ENCODE measurements at places on chromosomes 5 and 9. TPM values are rescaled to one million over a fixed set of nuclear protein-coding genes. Genes with fewer than 3 reads are reported as not detected.

DNA sequence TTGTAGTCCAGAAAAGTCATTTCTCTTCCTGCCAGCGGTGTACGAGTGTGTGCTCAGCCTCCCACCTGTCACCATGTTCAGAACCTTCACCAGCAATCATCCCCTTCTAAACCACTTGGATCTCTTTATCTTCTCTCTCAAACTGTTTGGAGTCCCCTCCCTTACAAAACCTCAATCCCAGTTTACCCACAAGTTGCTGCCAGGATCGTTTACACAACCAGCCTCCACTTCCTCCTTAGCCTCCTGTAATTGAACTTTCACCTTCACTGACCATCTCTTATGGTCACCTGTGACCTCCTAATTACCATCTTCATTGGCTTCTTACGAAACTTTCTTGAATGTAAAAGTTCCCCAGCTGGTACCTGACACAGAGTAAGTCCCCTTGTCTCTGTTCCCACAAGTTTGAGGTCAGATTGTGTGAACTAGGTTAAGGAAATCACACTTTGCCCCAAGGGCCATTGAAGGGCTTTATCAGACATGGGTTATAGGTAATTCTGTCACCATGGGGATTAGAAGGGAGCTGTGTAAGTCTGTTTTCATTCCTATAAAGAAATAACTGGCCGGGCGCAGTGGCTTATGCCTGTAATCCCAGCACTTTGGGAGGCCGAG lies 20.0 kb downstream of the RNF44 start:
- DNase-seq, result no peak

- no peak for DNase-seq
Observed at GRCh38 chr5:133086366-133086875, 34.6 kb downstream of the HSPA4 start.

DNA sequence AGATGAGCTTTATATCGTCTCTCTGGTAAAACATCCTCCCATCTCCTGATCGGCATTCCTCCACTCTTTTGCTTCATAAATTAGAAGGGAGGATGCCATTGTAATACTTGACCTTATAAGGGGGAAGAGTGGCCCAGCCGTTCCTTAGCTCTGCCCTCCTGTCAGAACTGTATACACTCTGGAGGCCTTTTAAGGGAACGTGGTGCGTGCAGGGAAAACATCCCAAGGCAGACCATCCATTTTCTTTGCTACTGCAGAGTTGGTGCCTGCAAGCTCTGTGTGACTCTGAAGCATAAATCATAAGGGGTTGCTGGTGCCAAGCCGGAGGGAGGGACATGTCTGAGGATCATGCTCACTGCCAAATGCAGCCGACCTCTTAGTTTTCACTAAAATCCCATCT lies 90.4 kb downstream of the PGM5 start:
- no peak for DNase-seq

- DNase-seq, result no peak
Observed at GRCh38 chr9:23812673-23813072, 13.4 kb downstream of the ELAVL2 start.

- no peak for DNase-seq
Observed at GRCh38 chr9:133830310-133830709, 92.2 kb upstream of the SARDH start.

DNA sequence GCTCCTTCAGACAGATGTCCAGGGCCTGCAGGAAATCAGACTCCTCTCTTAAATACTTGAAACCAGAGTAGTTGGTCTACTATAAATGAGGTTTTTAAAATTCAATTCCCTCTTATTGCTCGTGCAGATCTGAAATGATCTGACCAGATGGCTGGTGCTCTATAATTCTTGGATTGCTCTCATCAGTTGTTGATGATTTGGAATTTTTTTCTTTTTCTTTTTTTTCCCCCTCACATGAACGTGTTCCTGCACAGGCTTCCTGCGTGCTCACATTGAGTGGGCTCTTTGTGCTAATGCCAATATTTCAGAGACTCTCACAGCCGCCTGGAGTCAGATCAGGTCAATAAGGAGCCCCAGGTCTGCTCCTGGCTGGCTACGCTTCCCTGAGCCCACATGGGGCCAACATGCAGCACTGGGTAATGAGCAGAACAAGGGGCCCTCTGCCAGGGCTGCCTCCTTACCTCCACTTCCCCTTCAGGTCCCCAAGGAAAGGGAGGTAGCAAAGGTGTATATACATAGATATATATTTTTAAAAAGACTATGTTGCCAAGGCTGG lies 82.0 kb downstream of the SIL1 start:
- DNase-seq, result no peak

DNA sequence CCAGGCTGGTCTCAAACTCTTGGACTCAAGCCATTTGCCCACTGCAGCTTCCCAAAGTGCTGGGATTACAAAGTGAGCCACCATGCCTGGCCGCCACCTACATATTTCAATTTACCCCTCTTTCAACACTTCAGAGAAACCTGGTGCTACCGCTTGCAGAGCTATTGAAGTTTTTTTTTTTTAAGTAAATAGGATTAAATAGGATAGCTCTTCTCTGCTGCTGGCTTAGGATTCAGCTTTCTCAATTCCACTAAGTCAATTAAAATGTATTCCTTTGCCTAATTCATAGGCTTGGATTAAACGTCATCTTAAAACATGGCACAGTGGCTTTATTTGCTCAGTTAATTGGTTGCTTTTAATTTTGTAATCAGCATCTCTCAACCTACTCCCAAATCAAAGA lies 41.0 kb downstream of the KIAA1191 start:
- no peak for DNase-seq

DNA sequence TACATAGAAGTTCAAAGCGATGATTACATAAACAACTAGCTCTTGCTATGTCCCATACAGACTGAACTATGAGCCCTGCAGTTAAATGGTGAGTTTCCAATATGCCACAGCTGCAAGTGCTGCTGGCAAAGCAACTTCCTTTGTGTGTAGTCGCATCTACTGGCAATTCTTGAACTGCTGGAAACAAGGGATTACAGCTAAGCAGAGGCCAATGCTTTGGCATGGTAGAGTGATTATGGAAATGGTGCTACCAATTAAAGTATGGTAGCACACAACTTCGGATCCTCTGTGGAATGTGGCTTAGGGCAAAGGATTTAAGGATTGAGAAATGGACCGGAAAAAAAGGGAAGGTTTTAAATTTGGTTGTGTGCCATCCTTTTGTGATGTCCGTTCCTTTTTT lies 856.6 kb downstream of the MAT2B start:
- DNase-seq, result no peak

- DNase-seq, result no peak
Observed at GRCh38 chr5:125486634-125487033, 740.2 kb upstream of the ZNF608 start.

DNA sequence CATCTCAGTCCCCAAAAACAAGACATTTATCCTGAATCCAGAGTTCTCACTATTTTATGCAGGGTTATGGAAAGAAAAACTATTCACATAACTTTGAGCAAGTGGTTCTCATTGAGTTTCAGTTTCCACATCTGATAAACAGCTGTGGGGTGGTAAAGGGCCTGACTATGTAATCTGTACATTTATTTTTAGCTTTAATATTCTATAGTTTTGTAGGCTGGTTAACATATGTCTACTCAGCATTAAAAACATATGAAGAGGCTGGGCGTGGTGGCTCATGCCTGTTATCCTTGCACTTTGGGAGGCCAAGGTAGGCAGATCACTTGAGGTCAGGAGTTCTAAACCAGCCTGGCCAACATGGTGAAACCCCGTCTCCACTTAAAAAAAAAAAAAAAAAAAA lies 301.5 kb upstream of the CCNG1 start:
- no peak for DNase-seq

- no peak for DNase-seq
Observed at GRCh38 chr5:51227963-51228470, 155.2 kb upstream of the ISL1 start.

DNA sequence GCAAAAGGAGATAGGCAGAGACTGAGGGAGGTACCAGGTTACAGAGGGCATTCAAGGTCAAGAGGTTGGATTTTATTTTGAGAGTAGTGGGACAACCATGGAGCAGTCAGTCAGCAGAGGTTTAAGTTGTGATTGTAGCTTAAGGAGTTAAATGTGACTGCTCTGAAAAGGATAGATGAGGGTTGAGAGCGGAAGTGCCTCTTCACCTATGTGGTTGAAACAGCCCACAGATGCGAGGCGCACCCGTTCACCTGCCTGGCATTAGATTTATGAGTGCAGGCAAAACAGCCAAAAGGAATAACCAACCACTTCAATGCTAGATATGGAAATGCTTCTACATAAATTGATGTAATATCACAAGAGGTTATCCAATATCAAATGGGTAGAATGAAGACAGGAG lies 8.4 kb downstream of the ZNF474 start:
- DNase-seq, result no peak

GRCh38 chr5:114830114-114830513 lies 339.6 kb downstream of the TRIM36 start:
- DNase-seq, result no peak

Gene RASEF
- 8.8 TPM for polyA plus RNA-seq

Gene UBE2B
- 137 TPM for polyA plus RNA-seq

Gene PCDHGA9
- 10.1 TPM for polyA plus RNA-seq

Gene TMEM8B
- polyA plus RNA-seq, result 29.1 TPM

Gene SUSD3
- 2.6 TPM for polyA plus RNA-seq

Gene SAXO1
- 0.12 TPM for polyA plus RNA-seq
